Suppressor macrophage treated with lipopolysaccharide for 1 hour (primary cell): ENCODE measurements at places on chromosomes 11 and 22.
A peak's percentile ranks its signal among the peaks of the same experiment; 100 is the strongest.

- DNase-seq, result no peak
Observed at GRCh38 chr22:24483976-24484545, 11.1 kb upstream of the UPB1 start.

DNA sequence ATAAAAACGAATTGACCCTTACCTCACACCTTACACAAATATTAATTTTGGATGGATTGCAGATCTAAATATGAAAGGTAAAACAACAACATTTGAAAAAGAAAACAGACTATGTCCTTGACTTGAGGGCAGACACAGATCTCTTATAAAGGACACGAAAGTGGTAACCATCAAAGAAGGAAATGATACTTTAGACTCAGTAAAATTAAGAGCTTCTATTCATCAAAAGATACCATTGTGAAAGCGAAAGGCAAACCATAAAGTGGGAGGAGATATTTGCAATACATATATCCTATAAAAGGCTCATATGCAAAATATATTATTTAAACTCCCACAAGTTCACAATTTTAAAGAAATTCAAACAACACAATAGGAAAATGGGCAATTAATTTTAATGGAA is 5.0 kb downstream of the HEPACAM start:
- peak; percentile 27 for DNase-seq

DNA sequence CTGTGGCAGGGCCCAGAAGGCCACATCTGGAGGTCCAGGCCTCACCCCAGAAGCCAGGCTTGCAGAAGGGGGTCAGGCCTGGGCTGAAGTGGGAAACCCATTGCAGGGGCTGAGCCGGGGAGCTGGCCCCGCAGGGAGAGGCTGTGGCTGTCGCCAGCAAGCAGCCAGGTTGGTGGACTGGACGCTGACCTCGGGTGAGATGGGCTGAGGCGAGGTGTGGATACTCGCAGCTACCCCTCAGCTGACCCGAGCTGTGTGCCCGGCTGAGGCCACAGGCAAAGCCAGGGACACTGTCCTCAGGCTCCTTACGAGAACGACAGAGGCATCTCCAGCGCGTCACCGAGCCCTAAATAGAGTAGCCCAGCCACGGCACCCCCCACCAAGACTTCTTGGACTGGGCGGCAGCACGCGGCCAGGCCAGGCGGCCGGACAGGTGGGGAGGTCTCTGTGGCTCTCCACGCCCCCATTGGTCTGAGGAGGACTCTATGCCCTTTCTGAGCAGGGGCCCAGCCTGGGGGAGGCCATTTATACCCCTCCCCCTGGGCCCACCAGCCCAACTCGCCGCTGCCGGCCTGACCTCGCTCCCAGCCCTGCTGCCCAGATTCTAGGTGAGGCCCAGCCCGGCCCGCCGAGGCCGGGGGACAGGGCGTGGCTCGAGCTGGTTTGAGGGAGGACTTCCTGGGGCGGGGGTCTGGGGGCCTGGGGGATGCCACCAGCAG is at the start of gene TNNI2:
TNNI2 (plus strand) TSS at position 556 of the 719 bp plus-strand sequence. CDS start 716 bp downstream, outside the sequence.
- no peak for DNase-seq

DNA sequence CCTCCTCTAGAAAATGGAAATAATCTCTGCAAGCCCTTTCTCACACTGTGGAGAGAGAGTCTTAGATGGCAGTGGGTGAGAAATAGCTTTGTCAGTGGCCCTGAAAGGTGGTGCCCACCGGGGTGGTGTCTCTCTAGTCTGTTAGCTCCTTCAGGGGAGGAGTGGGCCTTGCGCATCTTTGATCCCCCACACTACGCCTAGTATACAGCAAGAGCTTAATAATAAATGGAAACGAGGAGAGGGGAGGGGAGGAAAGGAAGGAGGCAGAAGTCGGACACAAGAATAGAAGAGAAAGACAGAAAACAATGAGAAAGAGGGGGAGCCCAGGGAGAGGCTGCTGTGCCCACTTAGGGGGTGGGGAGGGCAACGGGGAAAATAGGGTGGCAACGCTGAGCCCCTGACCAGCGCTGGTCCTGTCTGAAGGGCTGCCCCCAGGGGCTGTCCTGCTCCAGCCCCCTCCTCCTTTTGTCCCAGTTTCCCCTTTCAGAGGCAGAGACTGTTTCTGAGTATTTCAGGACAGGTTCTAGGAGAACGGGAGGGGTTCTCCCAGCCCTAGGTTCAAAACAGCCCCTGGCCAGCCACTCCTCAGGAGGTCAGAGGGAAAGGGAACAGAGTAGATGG is 1.2 kb downstream of the ARRB1 start:
- no peak for DNase-seq

GRCh38 chr11:95485115-95485900 is 254.3 kb upstream of the SESN3 start:
- no peak for DNase-seq

DNA sequence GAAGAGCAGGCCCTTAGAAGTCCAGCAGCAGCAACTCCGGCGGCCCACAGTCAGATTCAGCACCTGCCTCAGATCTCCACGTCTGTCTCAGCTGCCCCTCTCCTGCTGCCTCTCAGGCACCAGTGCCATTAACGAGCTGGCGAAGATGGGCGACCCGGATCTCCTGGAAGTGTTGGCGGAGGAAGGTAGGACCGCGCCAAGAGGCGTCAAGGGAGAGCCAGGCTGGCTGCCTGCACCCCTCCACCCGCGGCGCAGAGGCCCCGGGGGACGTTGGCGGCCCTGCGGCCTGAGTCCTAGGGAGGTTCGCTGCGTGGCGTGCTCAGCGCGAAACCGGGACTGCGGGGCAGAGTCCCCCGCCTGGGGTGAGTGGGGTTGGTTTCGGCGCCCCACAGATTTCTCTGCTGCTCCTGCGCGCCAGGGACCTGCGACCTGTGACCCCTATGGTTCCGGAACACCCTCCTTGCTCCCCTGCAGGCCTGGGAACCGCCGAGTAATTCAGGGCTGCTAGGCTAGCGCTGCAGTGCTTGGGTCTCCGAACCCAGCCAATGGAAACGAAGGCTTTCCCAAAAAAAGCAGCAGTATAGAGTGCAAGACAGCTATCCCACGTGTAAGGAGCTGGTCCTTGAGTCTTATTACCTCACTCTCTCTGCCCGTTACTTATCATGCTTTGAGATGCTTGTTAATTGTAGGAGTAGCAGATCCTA is 615 bp downstream of the ANO5 start:
- DNase-seq, result no peak

GRCh38 chr11:118870396-118871343 is 13.0 kb upstream of the CXCR5 start:
- peak; percentile 37 for DNase-seq

- no peak for DNase-seq
Observed at GRCh38 chr11:117626576-117626975, 170.4 kb downstream of the DSCAML1 start.

GRCh38 chr22:24333301-24333700 is 62.7 kb downstream of the SPECC1L start:
- DNase-seq, result peak; percentile 54
